ENCODE measurements at places on chromosomes 7 and 10.

DNA sequence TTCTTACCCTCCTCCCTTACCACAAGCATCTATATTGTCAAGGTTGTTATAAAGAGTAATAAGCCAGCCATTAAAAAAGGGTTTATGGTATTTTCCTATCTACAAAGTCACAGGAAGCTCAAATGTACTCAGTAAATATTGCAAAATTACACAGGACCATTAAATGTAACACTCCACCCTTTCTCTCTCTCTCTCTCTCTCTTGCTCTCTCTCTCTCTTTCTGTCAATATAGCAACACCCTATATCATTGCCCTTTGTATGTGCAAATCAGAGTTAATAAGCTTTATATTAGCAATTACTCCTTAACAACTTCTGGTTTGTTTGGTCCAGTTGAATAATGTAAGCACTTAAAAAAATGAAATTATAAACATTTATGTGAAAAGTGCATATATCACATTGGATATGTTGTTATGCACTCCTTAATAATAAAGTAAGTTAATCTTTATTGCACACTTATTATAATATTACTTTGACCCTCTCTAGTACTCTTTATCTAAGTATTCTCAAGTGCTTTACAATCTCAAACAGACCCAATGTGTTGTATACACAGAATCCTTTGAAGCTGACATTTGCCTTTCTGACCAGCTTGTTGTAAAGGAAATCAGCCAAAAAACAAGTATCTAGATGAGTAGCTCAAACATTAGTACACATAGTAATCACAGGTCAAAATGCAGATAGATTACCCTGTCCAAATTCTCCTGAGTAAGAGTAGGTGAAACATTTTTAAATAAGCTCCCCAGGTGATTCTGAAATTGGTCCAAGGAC is 93.2 kb downstream of the CFTR start:
- DNase-seq, result no peak

DNA sequence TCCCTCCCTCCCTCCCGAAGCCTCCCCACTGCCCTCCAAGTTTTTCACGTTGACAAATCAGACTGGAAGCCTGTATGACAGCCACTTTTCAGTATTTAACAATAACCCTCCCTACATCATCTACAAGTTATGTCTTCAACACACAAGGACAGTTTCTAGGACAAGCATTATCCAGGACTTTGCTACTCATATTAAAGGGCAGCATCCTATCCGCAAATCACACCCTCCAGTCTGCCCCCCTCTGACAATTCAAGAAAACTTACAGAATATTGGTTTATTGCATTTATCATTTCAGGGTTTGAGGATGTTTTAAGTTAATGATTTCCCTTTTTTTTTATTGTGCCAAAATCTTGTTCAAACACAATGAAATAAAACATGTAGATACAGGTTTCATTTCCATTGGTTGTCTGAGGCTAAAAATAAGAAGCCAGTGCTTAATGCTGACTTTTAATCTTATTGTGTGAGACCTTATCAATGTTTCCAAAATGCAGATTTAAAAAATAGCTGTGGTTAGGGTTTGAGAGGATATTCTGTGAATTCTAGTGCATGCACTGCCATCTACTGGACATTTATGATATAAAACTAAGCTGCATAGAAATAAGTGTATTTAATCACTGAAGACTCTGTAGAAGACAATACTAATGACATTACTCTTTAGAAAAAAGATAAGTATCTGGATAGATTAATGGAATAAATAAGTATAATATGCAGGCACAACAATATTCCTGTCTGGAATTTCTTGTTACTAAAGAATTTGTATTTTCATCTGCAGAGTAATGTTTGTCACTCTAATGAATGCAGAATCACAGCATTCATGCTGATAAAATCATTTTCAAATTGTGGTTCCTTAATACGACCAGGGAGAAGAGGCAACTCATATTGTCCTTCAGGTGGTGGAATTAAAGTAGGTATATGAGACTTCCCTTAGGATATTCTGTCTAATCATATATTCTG is 64.1 kb downstream of the CAV1 start:
- DNase-seq, result no peak

- no peak for DNase-seq
Measured at GRCh38 chr7:51290304-51290637, 26.3 kb downstream of the COBL start.

GRCh38 chr10:26475386-26475785 is 37.2 kb downstream of the APBB1IP start:
- DNase-seq, result no peak

DNA sequence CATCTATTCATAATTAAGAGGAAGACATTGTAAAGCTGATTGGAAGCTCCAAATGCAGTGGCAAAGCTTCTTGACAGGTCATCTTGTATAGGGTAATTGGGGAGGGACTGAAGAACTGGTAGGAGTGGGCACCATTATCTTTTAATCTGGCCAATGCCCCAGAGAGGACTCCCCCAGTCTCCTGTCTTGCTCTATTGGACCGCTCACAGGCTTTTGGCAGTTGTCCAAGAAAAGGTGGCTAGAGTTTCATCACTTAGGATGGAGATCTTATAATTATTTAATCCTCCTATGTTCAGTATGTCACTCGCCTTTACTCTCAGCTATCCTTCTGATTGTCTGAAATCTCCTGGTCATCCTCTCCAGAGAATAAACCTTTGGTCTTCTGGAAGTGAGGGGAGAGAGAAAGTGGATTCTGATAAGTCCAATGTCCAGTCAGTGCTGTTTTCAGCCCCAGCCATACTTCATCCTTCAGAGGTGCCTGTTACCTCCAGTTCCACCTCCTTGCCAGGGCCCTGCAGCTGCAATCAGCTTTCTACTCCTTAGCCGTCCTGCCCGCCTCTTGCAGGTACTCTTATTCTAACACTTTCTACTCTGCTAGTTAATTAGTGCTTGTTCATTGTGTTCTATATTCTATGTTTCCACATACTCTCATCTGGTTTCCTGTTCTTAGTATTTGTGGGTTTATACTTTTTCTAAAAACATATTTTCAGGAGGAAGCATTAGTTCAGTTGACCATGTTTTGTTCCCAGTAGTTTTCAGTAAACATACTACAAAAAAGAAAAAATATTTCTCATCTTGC is 241.6 kb downstream of the NSUN6 start:
- DNase-seq, result no peak

GRCh38 chr10:86041116-86041515 is 325.5 kb downstream of the GRID1 start:
- DNase-seq, result no peak

DNA sequence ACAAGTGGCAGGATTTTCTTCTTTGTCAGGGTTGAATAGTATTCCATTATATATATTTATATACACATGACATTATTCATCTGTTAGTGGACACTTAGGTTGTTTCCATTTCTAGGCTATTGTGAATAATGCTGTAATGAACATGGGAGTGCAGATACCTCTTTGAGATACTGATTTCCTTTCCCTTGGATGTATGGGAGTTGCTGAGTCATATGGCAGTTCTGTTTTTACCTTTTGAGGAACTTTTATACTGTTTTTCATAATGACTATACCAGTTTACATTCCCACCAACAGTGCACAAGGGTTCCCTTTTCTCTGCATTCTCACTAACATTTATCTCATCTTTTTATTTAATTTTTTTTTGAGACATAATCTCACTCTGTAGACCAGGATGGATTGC is 1.8 kb upstream of the CLCN1 start:
- DNase-seq, result no peak

- DNase-seq, result no peak
Measured at GRCh38 chr10:18224626-18225445, 84.6 kb downstream of the CACNB2 start.

GRCh38 chr10:14784459-14785055 is 9.9 kb upstream of the FAM107B start:
- no peak for DNase-seq

DNA sequence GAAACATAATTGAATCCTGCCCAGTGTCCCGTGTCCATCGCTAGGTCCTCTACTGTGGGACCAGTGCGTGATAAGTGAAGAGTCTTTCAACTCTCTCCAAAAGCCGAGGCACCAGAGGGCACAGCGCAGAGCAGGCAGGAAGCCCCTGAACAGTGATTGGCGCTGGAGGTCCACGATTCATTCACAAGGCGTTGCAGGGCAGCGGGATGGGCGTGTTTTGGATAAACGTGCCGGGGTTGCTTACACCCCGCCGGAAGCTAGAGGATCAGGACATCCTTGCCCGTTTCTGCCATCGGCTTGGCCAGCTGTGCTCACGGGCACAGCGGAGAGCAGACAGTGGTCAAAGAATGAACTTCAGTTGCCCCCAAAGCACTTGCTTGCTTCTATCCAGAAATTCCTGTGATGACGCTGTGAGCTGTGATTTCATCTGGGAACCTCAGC is 86.0 kb upstream of the PFKP start:
- DNase-seq, result no peak

GRCh38 chr10:17473228-17473950 is 19.0 kb upstream of the ST8SIA6 start:
- DNase-seq, result no peak

GRCh38 chr10:96074776-96075175 is 31.4 kb downstream of the CCNJ start:
- no peak for DNase-seq

DNA sequence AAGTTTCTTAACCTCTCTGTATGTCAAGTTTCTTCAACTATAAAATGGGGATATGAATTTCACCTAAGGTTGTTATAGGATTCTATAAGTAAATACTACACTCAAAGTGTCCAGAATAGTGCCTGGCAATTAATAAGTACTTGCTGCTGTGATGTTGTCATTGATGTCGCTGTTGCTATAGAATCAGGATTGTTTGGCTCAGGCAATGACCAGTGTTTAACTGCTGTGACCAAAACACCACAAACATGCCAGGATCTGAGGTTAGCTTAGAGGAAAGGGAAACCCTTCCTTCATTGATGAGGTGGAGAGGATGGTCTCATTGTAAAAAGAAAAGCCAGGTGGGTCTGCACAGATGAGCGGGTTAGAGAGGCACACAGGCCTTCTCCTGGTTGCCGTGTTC is 223.1 kb upstream of the INHBA start:
- DNase-seq, result no peak

DNA sequence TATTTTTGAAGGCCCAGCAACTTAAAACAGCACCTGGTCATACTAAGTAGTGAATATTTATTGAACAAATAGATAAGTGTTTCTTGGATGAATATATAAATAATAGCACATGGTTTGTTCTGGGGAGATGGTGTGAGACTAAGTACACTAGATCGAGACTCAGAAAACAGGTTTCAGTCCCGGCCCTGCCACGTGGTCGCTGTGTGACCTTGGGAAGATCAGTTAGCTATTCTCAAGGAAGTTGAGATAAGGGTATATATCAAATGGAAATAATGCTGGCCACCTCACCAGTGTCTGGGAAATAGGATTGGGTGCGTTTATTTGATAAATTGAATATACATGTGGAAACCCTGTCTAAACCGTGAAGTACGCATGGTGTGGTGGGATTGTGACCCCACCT is 354.6 kb downstream of the SDK1 start:
- no peak for DNase-seq

DNA sequence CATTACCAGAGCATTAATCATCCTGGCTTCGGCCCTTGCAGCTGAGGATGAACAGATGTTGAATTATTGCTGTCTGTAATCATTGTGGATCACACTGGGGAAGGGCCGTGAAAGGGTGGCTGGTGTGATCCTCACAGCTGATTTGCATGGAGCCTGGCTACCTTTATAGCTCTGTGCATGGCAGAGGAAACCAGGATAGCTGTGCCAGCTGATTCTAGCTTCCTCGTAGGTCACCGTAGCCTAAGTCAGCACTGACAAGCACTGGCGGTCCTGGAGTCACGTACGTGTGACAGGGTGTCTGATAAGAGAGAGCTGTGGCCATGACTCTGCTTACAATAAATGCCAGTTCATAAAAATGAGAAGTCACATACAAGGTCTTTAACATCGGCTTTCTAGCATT is 76.5 kb downstream of the INSYN2A start:
- DNase-seq, result no peak

- no peak for DNase-seq
Measured at GRCh38 chr7:87218796-87219544, 562 bp downstream of the TMEM243 start.

GRCh38 chr10:62580396-62580795 is 206.2 kb downstream of the ZNF365 start:
- DNase-seq, result no peak

DNA sequence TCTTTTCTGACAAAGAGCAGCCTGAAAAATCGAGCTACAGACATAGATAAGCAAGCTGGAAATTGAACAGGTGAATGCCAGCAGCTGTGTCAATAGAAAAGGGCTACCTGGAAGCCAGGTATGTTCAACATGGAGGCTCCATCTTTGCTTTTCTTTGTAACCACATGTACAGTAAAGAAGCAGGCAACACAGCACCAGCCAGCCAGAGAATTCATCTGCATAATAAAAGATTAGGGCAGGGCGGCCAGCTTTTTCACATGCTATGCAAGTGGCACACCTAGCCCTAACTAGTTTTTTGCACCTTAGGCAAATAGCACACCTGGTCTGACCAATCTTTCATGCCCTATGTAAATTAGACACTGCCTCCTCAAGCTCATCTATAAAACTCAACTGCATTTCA is 25.7 kb downstream of the COG5 start:
- no peak for DNase-seq

DNA sequence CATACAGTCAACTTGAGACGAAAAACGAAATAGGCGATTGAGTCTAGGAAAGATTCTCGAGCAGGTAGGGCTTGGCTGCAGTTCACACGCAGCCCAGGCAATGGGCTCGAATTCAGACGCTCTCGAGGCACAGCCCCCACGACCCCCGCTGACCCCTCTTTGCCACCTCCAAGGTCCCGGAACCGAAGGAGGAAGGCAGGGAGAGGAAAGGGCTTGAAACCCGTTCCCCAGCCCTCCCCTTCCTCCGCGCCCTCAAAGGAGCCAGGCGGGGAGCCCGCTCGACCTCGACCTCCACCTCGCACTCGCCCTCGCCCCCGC is 441 bp downstream of the CCDC186 start:
- DNase-seq, result no peak

DNA sequence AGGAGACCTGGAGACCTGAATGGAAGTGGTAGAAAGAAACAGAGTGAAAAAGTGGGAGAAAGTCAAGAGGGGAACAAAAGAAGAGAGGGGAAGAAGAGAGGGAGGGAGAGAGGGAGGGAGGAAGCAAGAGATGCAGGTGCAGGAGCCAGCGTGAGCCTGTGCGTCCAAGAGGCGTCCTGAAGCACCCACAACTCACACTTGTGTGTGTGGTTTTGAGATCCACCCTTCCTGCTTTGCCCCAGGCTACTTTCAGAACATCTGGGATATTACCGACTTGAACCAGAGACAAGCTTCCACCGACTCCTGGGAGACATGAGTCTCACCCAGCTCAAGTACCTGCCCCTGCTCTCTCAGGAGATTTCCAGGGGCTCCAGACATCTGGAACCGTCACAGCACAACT is 9.8 kb downstream of the AFAP1L2 start:
- no peak for DNase-seq

Data from activated CD8-positive, alpha-beta memory T cell treated with anti-CD3 and anti-CD28 coated beads for 1 hour (primary cell).